Activated CD4-positive, alpha-beta T cell treated with anti-CD3 and anti-CD28 coated beads, Interleukin-2, amount 10 ng/mL, durations not matched to agents 7 days and 5 days (primary cell): ENCODE measurements at places on chromosomes 3 and 15. TPM values are rescaled to one million over a fixed set of nuclear protein-coding genes. Genes with fewer than 3 reads are reported as not detected.

The SNX33 gene
- 0.79 TPM for total RNA-seq

The OGG1 gene
- total RNA-seq, result 42.3 TPM

The NGLY1 gene
- 57.5 TPM for total RNA-seq

The GLDN gene
- not detected for total RNA-seq

The GHSR gene
- total RNA-seq, result not detected

The IQCB1 gene
- 28.4 TPM for total RNA-seq

The PRICKLE2 gene
- total RNA-seq, result not detected

The AQR gene
- 35.5 TPM for total RNA-seq

The CCR8 gene
- total RNA-seq, result 0.74 TPM

DNA sequence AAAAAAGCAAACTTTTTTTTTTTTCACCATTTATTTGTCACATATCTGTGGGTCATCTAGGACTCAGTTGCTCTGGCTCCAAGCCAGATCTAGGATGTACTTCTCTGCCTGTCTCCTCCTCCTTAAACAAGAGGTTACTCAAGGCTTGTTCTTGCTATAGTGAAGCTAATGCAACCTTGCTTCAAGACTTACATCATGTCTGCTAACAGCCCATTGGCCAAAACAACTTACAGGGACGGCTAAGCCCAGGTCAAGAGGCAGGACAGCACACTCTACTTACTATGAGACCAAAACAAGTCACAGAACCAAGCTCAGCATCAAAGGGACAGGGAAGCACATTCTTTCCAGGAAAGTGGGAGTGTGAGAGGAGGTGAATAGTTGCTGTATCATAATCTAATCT lies 123.8 kb upstream of the BNIP2 start:
- no peak overlapping the region for H3K27ac ChIP-seq
- peaks cover 15% of the 10 kb centered on the region for H3K27me3 ChIP-seq
- no peak overlapping the region for H3K4me3 ChIP-seq
- peaks cover 2% of the 10 kb centered on the region for H3K36me3 ChIP-seq
- peaks cover 16% of the 10 kb centered on the region for H3K4me1 ChIP-seq
- DNase-seq, result no peak

- no peak for DNase-seq
- peaks cover 59% of the 10 kb centered on the region for H3K36me3 ChIP-seq
- H3K4me3 ChIP-seq, result peak overlapping the region; percentile 96
- no peaks in the 10 kb centered on the region for H3K27me3 ChIP-seq
Measured at GRCh38 chr3:49358884-49359225, 702 bp upstream of the GPX1 start.

GRCh38 chr3:188707381-188708288 lies 464.1 kb upstream of the TPRG1 start:
- no peak overlapping the region for H3K27ac ChIP-seq
- H3K4me3 ChIP-seq, result no peak overlapping the region
- DNase-seq, result no peak

DNA sequence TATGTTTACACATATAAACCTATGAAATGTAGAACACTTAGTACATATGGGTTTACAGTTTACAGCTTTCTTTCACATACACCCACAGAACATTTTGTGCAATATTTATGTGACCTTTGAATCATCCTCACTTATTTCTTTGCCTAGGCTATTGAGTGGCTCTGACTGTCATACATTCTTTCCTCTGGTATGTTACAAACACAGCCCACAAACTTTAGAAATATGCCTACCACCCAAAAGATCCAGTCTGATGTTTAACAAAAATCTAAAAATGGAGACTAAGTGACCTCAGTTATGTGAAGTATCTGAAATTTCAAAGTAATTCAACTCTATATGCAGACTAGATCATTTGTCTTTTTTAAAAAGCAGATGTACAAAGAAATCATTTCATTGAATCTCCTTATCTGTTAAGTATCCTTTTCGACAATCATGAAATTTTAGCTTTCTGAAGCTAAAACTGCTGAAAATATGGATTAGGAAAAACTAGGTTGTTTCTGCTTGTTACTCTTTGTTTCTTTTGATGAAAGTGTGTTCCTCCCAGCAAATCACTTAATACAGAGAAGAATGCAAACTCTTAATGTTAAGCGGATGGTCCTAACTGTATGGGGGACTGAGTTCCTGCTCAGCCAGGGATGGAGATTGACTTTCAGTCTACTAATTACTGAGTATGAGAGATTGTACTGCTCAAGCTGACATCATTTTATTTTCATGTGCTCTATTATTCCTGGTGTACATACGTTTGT lies 27.7 kb downstream of the CCDC54 start:
- DNase-seq, result no peak
- no peaks in the 10 kb centered on the region for H3K27me3 ChIP-seq
- H3K36me3 ChIP-seq, result peaks cover 3% of the 10 kb centered on the region
- no peak overlapping the region for H3K4me3 ChIP-seq
- no peak overlapping the region for H3K27ac ChIP-seq

- no peaks in the 10 kb centered on the region for H3K4me1 ChIP-seq
- no peak for DNase-seq
- no peak overlapping the region for H3K27ac ChIP-seq
- peaks cover 1% of the 10 kb centered on the region for H3K27me3 ChIP-seq
- H3K36me3 ChIP-seq, result no peaks in the 10 kb centered on the region
Measured at GRCh38 chr3:73449774-73450173, 175.0 kb downstream of the PDZRN3 start.

DNA sequence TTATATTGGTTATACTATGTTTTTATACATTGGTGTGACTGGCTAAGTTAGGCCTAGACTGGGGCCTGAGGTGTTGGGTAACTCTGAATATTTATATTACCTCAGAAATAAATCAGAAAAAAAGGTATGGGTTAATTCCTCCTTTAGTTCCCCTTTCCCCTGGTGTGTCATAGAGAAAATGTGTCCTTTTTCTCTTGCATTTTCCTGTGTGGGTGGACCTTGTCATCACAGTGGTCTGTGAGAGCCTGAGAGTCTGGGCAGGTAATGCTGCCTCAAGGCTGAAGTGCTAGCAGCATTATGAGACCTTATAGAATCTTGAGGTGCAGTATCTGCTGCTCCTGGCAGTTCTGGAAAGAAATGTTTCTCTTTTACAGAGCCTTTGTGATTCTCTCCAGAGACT lies 69.7 kb downstream of the PCOLCE2 start:
- H3K27me3 ChIP-seq, result peaks cover 14% of the 10 kb centered on the region
- no peaks in the 10 kb centered on the region for H3K36me3 ChIP-seq
- H3K4me3 ChIP-seq, result no peak overlapping the region

- no peaks in the 10 kb centered on the region for H3K36me3 ChIP-seq
- no peak for DNase-seq
- no peak overlapping the region for H3K4me3 ChIP-seq
- peaks cover 11% of the 10 kb centered on the region for H3K4me1 ChIP-seq
- no peaks in the 10 kb centered on the region for H3K27me3 ChIP-seq
Measured at GRCh38 chr15:100202309-100202960, 139.3 kb downstream of the ADAMTS17 start.

- H3K27me3 ChIP-seq, result peaks cover 20% of the 10 kb centered on the region
- DNase-seq, result no peak
Measured at GRCh38 chr15:80697075-80697685, 2.1 kb downstream of the ABHD17C start.

DNA sequence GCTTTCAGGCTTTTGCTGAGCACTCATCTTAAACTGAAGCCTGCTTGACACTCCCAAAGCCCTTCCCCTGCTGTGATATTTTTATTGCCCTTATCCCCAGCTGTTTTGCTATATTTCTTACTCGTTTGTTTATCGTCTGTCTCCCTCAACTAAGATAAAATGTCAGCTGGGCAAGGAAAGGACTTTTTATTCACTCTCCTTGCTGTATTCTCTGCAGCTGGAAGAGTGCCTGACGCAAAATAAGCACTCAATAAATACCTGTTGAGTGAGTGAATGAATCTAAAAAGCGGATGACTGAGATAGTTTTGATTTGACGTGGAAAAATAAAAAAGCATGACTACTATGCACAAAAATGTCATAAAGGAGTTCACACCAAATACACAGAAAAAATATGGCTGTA lies 84.8 kb upstream of the POMGNT2 start:
- H3K36me3 ChIP-seq, result peaks cover 14% of the 10 kb centered on the region
- H3K4me1 ChIP-seq, result peaks cover 36% of the 10 kb centered on the region
- peaks cover 12% of the 10 kb centered on the region for H3K27me3 ChIP-seq
- DNase-seq, result no peak

DNA sequence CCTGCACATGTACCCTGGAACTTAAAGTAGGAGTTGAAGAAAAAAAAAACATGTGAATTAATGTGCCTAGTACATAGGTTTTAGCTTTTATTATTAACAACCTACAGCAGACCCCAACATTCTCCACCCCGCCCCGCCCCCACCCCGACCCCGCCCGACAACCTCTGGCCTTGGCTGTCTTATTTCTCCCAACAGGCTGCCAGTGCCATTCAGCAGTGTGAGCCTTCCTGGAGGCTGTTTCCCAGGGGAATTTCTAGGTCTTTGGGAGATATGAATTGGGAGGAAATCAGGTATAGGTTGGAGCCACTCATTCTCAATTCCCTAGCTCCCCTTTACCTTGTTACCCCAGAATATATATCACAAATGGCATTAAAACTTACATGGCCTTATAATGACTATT lies 8.3 kb upstream of the MLF1 start:
- H3K27ac ChIP-seq, result no peak overlapping the region
- DNase-seq, result no peak
- no peak overlapping the region for H3K4me3 ChIP-seq
- no peaks in the 10 kb centered on the region for H3K4me1 ChIP-seq
- peaks cover 2% of the 10 kb centered on the region for H3K27me3 ChIP-seq

DNA sequence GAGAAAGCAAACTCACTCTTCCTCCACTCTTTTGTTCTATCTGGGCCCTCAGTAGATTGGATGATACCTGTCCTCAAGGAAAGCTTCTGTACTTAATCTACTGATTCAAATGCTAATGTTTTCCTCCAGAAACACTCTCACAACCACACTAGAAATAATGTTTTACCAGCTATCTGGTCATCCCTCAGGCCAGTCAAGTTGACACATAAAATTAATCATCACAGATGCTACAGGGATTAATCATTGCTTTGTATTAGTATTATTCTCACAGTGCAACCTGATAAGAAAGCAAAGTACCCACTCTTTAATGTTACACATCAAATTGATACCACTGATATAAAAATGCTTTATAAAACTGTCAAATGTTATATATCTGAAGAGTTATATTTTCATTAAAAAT lies 52.9 kb upstream of the ARL6 start:
- DNase-seq, result no peak
- no peak overlapping the region for H3K27ac ChIP-seq
- no peaks in the 10 kb centered on the region for H3K27me3 ChIP-seq

- DNase-seq, result no peak
- no peaks in the 10 kb centered on the region for H3K4me1 ChIP-seq
- H3K27ac ChIP-seq, result no peak overlapping the region
- no peaks in the 10 kb centered on the region for H3K36me3 ChIP-seq
Measured at GRCh38 chr3:41103200-41103599, 96.1 kb upstream of the CTNNB1 start.

DNA sequence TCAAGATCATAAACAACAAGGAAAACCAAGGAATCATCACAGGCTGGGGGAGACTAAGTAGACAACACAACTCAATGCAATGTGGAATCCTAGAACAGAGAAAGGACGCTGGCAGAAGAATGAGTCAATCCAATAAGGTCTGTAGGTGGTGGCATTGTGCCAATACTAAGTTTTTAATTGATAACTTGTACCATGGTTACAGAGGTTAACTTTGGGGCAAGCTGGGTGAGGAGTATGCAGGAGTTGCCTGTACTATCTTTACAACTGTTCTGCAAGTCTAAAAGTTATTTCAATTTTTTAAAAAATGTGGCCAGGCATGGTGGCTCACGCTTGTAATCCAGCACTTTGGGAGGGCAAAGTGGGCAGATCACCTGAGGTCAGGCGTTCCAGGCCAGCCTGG lies 46.2 kb downstream of the RORA start:
- H3K4me1 ChIP-seq, result no peaks in the 10 kb centered on the region
- peaks cover 47% of the 10 kb centered on the region for H3K27me3 ChIP-seq
- DNase-seq, result no peak
- H3K4me3 ChIP-seq, result no peak overlapping the region
- no peaks in the 10 kb centered on the region for H3K36me3 ChIP-seq
- no peak overlapping the region for H3K27ac ChIP-seq

GRCh38 chr15:48795901-48796300 lies 15.0 kb downstream of the CEP152 start:
- no peaks in the 10 kb centered on the region for H3K27me3 ChIP-seq
- no peak overlapping the region for H3K27ac ChIP-seq
- H3K4me3 ChIP-seq, result no peak overlapping the region
- H3K4me1 ChIP-seq, result peaks cover 42% of the 10 kb centered on the region
- H3K36me3 ChIP-seq, result peaks cover 48% of the 10 kb centered on the region

DNA sequence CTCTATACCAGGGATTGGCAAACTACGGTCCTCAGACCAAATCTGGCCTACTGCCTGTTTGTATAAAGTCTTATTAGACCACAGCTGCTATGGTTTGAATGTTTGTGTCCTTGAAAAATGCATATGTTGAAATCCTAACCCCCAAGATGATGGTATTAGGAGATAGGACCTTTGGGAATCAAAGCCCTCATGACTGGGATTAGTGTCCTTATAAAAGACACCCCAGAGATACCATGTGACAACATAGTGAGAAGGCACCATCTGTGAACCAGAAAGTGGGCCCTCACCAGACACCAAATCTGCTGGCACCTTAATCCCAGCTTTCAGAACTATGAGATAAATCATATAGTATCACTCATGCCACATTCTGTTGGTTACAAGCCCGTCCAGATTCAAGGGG lies 7.4 kb downstream of the HMCES start:
- no peak for DNase-seq
- peaks cover 29% of the 10 kb centered on the region for H3K36me3 ChIP-seq
- no peak overlapping the region for H3K27ac ChIP-seq
- H3K27me3 ChIP-seq, result no peaks in the 10 kb centered on the region
- no peak overlapping the region for H3K4me3 ChIP-seq

DNA sequence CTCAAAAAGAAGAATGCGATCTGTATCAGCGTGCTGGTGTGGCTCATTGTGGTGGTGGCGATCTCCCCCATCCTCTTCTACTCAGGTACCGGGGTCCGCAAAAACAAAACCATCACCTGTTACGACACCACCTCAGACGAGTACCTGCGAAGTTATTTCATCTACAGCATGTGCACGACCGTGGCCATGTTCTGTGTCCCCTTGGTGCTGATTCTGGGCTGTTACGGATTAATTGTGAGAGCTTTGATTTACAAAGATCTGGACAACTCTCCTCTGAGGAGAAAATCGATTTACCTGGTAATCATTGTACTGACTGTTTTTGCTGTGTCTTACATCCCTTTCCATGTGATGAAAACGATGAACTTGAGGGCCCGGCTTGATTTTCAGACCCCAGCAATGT lies 1.3 kb downstream of the P2RY1 start:
- H3K4me3 ChIP-seq, result peak overlapping the region; percentile 69
- peaks cover 17% of the 10 kb centered on the region for H3K4me1 ChIP-seq
- H3K27me3 ChIP-seq, result peaks cover 41% of the 10 kb centered on the region
- no peaks in the 10 kb centered on the region for H3K36me3 ChIP-seq
- no peak overlapping the region for H3K27ac ChIP-seq
- no peak for DNase-seq

DNA sequence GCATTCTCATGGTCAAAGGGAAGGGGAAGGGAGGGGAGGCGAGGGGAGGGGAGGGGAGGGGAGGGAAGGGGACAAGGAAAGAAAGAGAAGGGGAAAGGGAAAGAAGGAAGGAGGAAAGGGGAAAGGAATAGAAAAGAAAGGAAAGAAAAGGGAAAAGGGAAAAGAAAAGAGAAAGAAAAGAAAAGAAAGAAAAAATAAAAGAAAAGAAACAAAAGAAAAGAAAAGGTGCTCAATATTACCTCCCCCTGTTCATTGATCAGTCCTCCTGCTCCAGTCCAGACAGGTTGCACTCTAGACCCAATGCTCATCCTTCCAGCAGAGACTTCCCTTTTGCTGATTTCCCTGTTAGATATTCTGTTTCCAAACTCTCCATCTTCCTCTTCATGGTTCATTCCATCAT lies 18.0 kb upstream of the OR5K3 start:
- no peaks in the 10 kb centered on the region for H3K4me1 ChIP-seq
- DNase-seq, result no peak
- H3K27ac ChIP-seq, result no peak overlapping the region
- no peaks in the 10 kb centered on the region for H3K36me3 ChIP-seq
